ENCODE measurements at places on chromosomes 4 and X. TPM values are rescaled to one million over a fixed set of nuclear protein-coding genes. Genes with fewer than 3 reads are reported as not detected.

CXCL8 gene
- 1.5 TPM for total RNA-seq

DNA sequence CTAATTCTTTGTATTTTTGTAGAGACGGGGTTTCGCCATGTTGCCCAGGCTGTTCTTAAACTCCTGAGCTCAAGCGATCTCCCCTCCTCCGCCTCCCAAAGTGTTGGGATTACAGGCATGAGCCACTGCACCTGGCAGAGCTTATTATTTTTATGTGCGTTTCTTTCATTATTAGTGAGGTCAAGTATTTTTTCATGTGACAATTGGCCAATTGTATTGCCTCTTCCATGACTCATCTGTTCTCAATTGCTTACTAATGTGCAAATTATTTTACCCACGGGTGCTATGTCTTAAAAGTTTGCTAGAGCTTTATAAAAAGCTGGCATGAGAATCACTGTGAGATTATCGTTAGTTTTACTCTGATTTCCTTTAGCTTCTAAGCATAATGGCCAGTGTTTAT lies 13.0 kb upstream of the ARX start:
- H3K27me3 ChIP-seq: peaks cover 8% of the 10 kb centered on the region
- no peak overlapping the region for H3K4me3 ChIP-seq
- H3K4me1 ChIP-seq: no peaks in the 10 kb centered on the region
- peak; percentile 61 for DNase-seq

PAGE1 gene
- total RNA-seq: not detected

VCX gene
- total RNA-seq: not detected

DNA sequence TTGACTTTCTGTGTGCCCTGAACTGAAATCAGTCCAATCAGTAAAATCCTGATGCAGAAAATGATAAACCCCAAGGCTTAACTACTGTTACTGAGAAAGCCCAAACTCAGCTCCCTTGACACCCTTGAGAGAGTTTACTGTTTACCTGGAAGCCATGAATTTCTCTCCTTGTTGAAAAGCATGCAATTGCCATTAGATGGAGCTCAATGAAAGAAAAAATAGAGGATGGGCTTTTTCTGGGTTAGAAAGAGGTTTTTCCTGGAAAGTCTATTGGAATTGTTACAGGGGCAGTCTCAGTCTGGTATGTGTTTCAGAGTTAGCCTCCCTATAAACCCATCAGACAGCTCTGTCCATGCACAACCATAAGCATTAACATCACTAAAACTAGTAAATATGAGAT lies 66.4 kb upstream of the C4orf54 start:
- no peaks in the 10 kb centered on the region for H3K36me3 ChIP-seq
- H3K4me3 ChIP-seq: no peak overlapping the region
- H3K27me3 ChIP-seq: no peaks in the 10 kb centered on the region
- H3K4me1 ChIP-seq: no peaks in the 10 kb centered on the region
- no peak overlapping the region for H3K27ac ChIP-seq
- DNase-seq: no peak

DNA sequence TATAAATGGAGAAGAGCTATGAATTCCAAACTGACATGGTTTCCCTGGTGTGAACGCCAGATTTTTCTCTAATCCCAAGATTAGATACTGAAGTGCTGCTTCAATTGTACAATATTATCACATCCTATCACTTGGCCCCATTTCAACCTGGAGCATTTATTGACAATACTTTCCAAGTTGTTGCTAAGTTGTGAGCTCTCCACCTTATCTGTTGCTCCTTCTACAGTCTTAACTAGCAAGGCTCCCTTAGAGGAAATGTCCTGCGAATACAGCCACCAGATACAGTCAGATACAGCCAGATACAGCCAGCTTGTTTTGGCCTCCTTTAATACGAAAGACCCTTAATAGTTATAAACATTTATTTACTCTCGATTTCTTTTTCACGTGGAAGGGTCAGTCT lies 466.3 kb upstream of the FAM241A start:
- no peaks in the 10 kb centered on the region for H3K4me1 ChIP-seq
- no peaks in the 10 kb centered on the region for H3K27me3 ChIP-seq
- no peak overlapping the region for H3K27ac ChIP-seq
- no peaks in the 10 kb centered on the region for H3K36me3 ChIP-seq

- DNase-seq: no peak
- H3K27me3 ChIP-seq: no peaks in the 10 kb centered on the region
- H3K4me3 ChIP-seq: no peak overlapping the region
- H3K4me1 ChIP-seq: no peaks in the 10 kb centered on the region
- H3K36me3 ChIP-seq: no peaks in the 10 kb centered on the region
Measured at GRCh38 chr4:58749206-58749605, 1639.0 kb upstream of the IGFBP7 start.

CORIN gene
- 0.20 TPM for total RNA-seq

PHF8 gene
- 19.8 TPM for total RNA-seq

GRCh38 chr4:113962016-113962347 lies 17.5 kb downstream of the ARSJ start:
- H3K27me3 ChIP-seq: no peaks in the 10 kb centered on the region
- H3K4me3 ChIP-seq: no peak overlapping the region
- peaks cover 9% of the 10 kb centered on the region for H3K36me3 ChIP-seq
- peaks cover 45% of the 10 kb centered on the region for H3K4me1 ChIP-seq
- no peak for DNase-seq

DNA sequence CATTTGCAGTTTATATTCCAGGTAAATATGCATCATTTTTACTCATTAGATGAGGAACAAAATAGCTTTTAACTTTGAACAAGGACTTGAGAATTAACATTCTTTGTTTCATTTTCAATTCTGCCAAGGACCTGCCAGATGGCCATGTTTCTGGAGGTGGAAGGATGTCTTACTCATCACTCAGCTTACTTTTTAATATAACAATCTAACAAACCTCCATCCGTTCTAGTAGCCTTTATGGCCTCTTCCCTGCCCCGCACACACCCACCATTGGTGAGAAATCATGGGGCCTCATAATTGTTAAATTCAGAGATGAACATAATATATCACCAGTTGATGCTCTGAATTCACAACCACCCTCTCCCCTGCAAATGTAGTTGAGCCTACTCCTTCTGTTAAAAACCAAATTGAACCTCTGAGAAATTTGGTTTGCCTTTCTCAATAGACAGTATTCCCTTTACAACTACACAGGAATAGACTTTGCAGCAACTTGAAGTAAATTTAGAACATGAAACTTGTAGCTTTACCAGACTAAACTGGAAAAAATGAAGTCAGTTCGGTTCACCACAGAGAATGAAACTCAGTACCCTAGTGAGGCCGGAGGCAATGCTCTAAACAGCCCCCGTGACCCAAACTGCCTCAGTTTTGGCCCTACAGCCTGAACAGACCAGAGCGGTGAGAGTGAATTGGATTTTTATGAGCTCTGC lies 50.1 kb upstream of the ACSL4 start:
- no peak overlapping the region for H3K4me3 ChIP-seq
- no peaks in the 10 kb centered on the region for H3K36me3 ChIP-seq
- H3K4me1 ChIP-seq: no peaks in the 10 kb centered on the region

GRCh38 chr4:139736661-139737060 lies 71.0 kb downstream of the MGST2 start:
- no peaks in the 10 kb centered on the region for H3K36me3 ChIP-seq
- no peaks in the 10 kb centered on the region for H3K27me3 ChIP-seq
- DNase-seq: no peak
- H3K4me1 ChIP-seq: peaks cover 28% of the 10 kb centered on the region
- H3K4me3 ChIP-seq: no peak overlapping the region

DNA sequence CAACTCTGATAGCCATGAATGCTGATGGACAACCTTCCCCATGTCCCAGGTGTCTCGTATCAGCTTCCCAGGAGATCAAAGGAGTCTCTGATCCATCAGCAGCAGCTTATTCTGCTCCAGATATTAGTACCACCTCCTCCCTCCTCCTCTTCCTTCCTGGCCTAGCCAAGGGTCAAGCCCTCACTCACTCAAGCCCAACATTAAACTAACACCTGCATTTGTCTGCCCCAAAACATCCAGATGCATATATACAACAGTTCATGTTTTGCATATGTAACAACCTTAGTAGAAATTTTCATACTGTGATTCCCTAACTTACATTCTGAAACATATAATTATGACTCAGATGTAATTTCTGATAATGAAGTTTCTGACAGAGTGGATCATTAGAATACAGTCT lies 29.9 kb downstream of the BCLAF3 start:
- no peak overlapping the region for H3K4me3 ChIP-seq
- no peaks in the 10 kb centered on the region for H3K27me3 ChIP-seq
- H3K36me3 ChIP-seq: no peaks in the 10 kb centered on the region
- DNase-seq: no peak

DNA sequence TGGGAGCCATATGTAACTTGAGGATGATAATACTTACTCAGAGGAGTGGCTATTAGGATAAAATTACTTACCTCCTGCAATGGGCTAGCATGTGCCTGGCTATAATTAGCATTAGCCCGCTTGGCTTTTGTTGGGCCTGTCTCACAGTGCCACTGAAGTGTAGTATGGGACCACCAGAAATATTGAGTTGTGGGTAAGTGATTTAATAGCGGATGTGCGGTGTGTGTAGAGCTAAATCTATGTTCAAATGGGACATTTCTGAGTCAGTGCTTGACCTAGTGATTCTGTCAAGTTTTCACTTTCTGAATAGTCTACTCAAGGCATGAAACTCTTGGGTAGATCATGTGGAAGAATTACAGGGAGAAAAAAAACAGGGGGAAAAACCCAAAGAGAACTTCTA lies 3.5 kb upstream of the CLNK start:
- no peaks in the 10 kb centered on the region for H3K27me3 ChIP-seq
- H3K4me1 ChIP-seq: no peaks in the 10 kb centered on the region
- no peaks in the 10 kb centered on the region for H3K36me3 ChIP-seq

FAM47A gene
- total RNA-seq: not detected

GLUD2 gene
- 0.53 TPM for total RNA-seq

DNA sequence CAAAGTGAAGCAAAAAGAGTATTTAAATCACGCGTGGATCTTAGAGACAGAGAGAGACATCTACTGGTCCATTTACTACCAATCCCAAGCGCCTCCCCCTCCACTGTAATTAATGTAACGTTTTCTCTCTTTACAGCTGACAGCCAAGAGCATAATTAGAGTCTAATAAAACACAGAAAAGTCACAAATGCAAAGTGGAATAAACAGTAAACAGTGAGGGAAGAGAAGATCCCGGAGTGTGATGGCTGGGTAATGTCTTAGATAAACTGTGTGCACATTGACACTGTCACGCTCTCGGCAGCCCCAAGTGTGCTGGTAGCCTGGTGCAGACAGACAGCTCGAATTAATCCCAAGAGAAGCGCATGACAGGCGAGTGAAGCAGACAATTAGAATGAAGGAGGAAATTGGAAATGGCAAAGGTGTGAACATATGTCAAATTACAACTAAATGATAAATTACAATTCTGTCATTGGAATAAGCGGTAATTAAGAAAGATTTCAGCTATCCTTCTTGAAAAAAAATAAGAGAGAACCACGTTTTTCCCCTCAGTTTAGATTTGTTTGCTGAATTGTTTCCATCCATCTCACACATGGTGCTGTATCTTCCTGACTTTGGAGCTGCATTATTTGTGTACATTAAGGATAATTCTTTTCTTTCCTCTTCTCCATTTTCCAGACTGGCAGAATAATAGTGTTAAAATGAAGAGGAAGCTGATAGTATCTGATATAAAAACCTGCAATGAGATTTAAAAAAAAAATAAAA lies 100.1 kb downstream of the CXXC4 start:
- DNase-seq: no peak
- no peak overlapping the region for H3K27ac ChIP-seq
- H3K36me3 ChIP-seq: no peaks in the 10 kb centered on the region
- peak overlapping the region; percentile 38 for H3K4me3 ChIP-seq
- H3K27me3 ChIP-seq: no peaks in the 10 kb centered on the region
